ENCODE measurements at places on chromosomes 6 and 20.

DNA sequence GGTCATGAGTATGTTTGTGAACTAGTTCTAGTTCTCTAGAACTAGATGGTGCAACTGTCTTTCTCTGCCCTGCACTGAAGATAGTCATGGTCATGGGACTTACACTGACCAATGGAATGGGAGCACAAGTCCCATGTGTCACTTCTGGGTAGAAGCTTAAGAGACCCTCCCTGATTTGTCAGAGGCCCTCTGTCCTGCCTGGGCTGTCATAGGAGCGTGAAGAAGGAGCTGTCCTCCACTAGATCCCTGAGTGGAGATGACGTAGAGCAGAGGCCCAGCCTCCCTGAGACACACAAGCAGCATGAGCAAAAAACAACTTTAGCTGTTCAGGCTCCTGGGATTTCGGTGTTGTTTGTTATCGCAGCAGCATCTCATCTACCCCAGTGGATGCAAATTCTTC, 514.5 kb downstream of the PREX1 start:
- DNase-seq = no peak

DNA sequence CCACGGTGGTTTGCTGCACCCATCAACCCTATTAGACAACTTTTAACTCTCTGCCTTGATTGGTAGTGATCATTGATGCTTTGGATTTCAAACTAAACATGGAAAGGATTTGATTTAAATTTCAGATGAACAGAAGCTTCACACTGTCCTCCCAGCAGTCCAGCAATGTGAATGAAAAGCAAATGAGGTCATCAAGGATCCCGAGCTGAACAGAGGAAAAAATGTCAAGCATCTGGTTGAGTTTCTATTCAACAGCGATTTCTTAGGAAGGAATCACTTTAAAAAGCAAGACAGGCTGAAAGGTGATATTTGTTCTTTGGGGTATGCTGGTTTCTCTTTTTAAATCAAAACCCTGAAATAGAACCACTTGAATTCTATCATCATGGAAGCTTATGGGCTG, 10.6 kb upstream of the SAMD3 start:
- no peak for DNase-seq

DNA sequence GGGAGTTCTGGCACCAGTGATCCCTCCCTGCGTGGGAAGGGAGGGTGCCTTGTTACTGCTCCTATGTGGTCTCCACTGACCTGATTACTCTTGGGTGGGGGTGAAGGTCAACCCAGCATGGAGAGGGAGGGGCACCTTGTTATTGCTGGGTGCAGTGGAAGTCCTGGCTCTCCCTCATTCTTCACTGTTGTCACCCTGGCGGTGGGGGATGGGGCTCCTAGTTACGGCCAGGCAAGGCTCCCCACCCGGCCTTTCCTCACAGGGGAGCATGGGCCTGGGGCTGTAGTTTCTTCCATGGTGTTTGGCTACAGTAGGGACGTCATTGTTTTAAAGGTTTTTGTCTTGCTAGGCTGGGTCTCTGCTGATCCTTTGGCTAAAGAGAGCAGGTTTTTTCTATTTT, 40.8 kb downstream of the PACSIN1 start:
- no peak for DNase-seq

- no peak for DNase-seq
These were observed 68.5 kb upstream of the ARMC2 start for GRCh38 chr6:108779536-108780275.

- DNase-seq = no peak
These were observed 8.5 kb downstream of the QRSL1 start for GRCh38 chr6:106637717-106638341.
